Fibroblast of lung (primary cell): ENCODE measurements at places on chromosomes 2 and 18. TPM values are rescaled to one million over a fixed set of nuclear protein-coding genes. Genes with fewer than 3 reads are reported as not detected.

Gene FRZB
- total RNA-seq = 2.0 and 5.6 TPM in 2 replicates

Gene PIK3C3
- 28.9 and 41.1 TPM in 2 replicates for total RNA-seq

Gene MOGAT1
- not detected in 2 replicates for total RNA-seq

Gene QPCT
- total RNA-seq = 3.9 and 8.4 TPM in 2 replicates

Gene GPR39
- 0.26 and 1.3 TPM in 2 replicates for total RNA-seq

Gene ASXL3
- total RNA-seq = 0.51 and 0.66 TPM in 2 replicates

Gene SRBD1
- 11.6 and 18.7 TPM in 2 replicates for total RNA-seq

Gene POTEC
- not detected in 2 replicates for total RNA-seq

Gene UGT1A4
- total RNA-seq = not detected in 2 replicates

Gene KRTCAP3
- total RNA-seq = 0.33 TPM in 1 of 2 replicates, not detected in the other

Gene UPP2
- not detected in 2 replicates for total RNA-seq

Gene HOXD3
- not detected in 2 replicates for total RNA-seq

Gene ITM2C
- 58.3 and 77.3 TPM in 2 replicates for total RNA-seq

Gene ABCB11
- total RNA-seq = not detected in 2 replicates

Gene SF3B1
- total RNA-seq = 152 and 195 TPM in 2 replicates

Gene CDK15
- 1.3 and 5.1 TPM in 2 replicates for total RNA-seq

Gene IMPACT
- total RNA-seq = 29.5 and 35.7 TPM in 2 replicates

Gene BIRC6
- 110 and 162 TPM in 2 replicates for total RNA-seq

Gene CSRNP3
- 0.66 and 0.77 TPM in 2 replicates for total RNA-seq

Gene AKAIN1
- total RNA-seq = not detected in 2 replicates

Gene GKN1
- not detected in 2 replicates for total RNA-seq

Gene PSMD1
- total RNA-seq = 92.7 and 125 TPM in 2 replicates

Gene TUBB8B
- not detected in 2 replicates for total RNA-seq

Gene GRB14
- 0.26 and 0.33 TPM in 2 replicates for total RNA-seq

Gene NABP1
- total RNA-seq = 77.8 and 117 TPM in 2 replicates

Gene DYTN
- total RNA-seq = not detected in 2 replicates

Gene CTNNA2
- not detected in 2 replicates for total RNA-seq

Gene C1QL2
- not detected in 2 replicates for total RNA-seq

Gene GREB1L
- total RNA-seq = 0.26 and 0.33 TPM in 2 replicates

Gene FZD7
- total RNA-seq = 24.7 and 39.1 TPM in 2 replicates

Gene GULP1
- 71.7 and 82.4 TPM in 2 replicates for total RNA-seq

Gene COMMD1
- total RNA-seq = 36.0 and 38.6 TPM in 2 replicates

Gene SLC38A11
- total RNA-seq = 0.26 and 0.50 TPM in 2 replicates

Gene SCG2
- 0.66 and 2.1 TPM in 2 replicates for total RNA-seq

Gene DRC1
- total RNA-seq = under 0.01 and 0.26 TPM in 2 replicates

Gene PRKD3
- 51.4 and 67.7 TPM in 2 replicates for total RNA-seq

Gene IHH
- not detected in 2 replicates for total RNA-seq

Gene SERPINB12
- not detected in 2 replicates for total RNA-seq

Gene CYP26B1
- 0.17 and 0.51 TPM in 2 replicates for total RNA-seq

Gene USP14
- total RNA-seq = 13.6 and 21.5 TPM in 2 replicates

Gene C1GALT1C1L
- 0.33 and 0.51 TPM in 2 replicates for total RNA-seq

Gene IL1RL2
- total RNA-seq = 2.6 and 3.1 TPM in 2 replicates

Gene RAB10
- 94.1 and 105 TPM in 2 replicates for total RNA-seq

Gene SERPINB4
- not detected in 2 replicates for total RNA-seq

Gene PRLH
- total RNA-seq = not detected in 2 replicates

Gene MYL12A
- 499 and 826 TPM in 2 replicates for total RNA-seq

Gene CPO
- under 0.01 TPM in 1 of 2 replicates, not detected in the other for total RNA-seq

Gene AQP12B
- not detected in 2 replicates for total RNA-seq

Gene RAB11FIP5
- 22.3 and 35.0 TPM in 2 replicates for total RNA-seq

Gene NT5C1B
- total RNA-seq = not detected in 2 replicates
